KBM-7 (cell line): ENCODE measurements at places on chromosomes 16 and 17.

GRCh38 chr17:74424657-74425056 is 7.2 kb upstream of the GPRC5C start:
- DNase-seq: no peak

- peak; percentile 28 for DNase-seq
Observed at GRCh38 chr16:30901201-30902028, 5.0 kb downstream of the CTF1 start.

DNA sequence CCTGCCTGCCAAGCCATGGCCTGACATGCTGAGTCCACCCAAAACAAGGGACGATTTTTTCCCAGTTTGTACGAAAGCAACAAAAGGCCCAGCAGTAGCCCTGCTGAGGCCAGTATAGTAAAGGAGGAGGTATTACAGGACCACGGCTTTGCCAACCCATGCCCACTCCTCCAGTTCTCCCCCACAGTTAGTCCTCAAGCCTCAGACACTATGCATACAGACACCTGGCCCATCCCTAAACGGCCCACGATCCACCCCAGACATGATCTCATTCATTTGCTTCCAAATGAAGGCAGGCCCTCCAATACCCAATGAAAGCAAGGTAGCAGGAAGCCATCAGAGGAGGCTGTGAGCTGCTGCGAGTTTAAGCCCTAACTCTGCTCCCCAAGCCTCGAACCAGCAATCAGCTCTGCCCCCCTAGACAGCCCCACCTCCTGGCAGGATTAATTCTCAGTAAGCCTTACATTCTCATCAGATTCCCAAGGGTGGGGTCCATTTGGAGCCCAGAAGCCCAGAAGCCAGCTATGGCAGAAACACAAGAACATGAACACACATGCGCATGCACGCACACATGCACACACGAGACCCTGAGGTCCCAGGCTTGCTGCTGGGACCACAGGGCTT is 4.9 kb downstream of the HDAC5 start:
- DNase-seq: no peak

GRCh38 chr17:68491381-68492231 is 20.6 kb upstream of the PRKAR1A start:
- peak; percentile 87 for DNase-seq

- no peak for DNase-seq
Observed at GRCh38 chr17:59490216-59490615, 75.2 kb upstream of the DHX40 start.

DNA sequence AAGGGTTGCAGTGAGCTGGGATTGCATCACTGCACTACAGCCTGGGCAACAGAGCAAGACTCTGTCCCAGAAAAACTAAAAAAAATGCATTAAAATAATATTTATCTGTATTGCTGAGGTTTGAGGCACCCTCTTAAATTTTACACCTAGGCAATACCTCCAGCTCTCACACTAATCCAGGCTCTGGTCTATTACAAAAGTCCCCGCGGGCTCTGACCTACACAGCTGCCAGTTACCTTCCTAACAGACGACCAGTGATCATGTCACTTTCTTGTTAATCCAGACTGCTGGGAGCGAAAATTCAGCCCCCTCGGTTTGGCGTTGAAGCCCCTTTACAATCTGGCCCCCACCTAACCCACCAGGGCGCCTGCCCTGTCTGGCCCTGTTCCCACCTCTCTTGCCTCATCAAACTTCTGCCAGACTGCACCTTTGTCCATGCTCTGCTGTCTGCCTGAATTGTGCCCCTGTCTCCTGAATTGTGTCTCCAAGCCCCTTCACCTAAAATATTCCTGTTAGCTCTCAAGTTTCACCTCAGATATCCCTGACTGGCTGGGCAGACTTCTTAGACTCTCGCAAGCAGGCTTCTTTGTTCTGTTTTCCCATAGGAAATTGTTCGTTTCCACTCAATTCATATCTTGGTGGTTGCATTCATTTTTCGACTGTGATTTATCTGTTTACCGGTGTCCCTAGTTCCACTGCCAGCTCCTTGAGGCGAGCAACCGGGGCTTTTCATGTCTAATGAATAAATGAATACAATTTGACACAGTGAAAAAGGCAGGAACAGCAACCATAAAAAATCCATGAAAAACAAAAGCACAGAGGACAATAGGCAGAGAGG is 65.9 kb downstream of the PITPNC1 start:
- no peak for DNase-seq

GRCh38 chr16:4796982-4797804 is 2.0 kb downstream of the SMIM22 start:
- DNase-seq: no peak

- DNase-seq: no peak
Observed at GRCh38 chr16:27273670-27274423, 5.3 kb upstream of the NSMCE1 start.

- no peak for DNase-seq
Observed at GRCh38 chr16:84068041-84068440, 25.4 kb upstream of the SLC38A8 start.

DNA sequence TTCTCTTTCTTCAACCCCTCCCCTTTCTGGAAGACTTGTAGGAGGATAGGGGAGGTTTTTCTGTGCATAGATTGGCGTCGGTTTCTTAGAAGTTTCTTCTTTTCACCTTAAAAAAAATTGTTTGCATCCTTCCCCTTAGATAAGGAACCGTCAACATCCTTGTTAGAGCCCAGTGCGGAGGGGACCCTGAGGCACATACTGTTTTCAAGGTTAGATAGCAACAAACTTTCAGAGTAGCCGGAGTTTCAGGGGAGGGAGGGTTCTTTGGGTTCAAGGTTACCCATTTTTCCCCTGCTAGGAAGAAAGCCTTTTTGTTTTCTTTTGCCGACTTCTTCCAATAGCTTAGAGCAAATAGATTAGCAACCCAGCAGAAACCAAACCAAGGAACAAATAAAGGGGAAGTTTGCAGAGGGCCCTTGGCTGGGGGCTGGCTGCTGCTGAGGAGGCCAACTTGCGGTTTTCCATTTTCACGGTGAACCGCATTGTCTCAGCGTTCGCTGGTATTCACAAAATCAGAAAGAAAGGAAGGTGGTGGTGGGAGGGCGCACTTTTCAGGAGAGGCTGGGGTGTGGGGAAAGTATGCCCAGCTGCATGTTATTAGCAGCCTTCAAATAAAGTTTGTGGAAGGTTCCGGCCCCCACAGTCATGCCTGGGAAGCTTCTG is 28.8 kb downstream of the MSI2 start:
- DNase-seq: peak; percentile 96

- DNase-seq: no peak
Observed at GRCh38 chr16:19666477-19666876, 51.5 kb downstream of the KNOP1 start.

DNA sequence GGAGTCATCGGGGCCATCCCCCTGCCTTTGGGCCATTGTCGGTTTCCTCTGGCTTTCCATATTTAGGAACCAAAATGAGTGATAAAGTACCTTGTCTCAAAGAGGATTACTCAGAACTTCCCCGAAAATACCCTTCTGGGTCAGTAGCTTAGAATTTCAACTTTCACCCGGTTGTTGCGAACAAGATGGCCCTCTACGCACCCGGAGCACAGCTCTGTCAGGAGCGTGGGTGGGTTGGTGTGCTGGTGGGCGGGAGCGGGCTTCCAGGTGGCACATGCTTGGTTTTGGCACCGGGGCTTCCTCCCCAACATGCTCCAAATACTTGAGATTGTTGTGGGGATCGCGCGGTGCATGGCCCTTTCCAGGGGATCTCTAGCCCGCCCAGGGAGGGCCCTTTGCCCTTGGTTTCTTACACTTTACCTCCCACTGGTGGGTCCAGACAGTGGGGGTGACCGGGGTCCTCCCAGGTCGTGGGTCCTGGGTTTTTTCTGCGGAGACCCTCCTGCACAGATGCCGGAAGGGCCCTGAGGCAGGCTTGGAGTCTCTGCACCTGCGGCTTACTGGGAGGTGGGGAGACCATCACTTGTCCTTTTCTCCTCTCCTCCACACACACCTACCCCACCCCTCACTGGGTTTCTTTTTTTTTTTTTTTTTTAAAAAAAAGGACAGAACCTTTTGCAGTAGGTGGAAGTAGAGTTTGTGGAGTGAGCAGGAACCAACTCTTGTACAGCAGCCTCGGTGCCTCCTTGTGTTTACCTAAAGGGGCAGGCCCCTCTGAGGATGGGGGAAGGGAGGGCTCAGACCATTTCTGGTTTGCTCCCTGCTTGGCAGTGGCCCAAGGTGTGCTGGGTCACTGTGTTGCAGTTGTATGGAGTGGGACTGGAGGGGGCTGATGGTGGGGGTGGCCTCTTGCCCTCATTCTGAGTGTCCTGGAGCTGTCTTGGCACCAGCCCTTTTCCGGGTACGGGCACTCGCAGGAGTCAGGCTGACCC is 142.1 kb downstream of the SEC14L1 start:
- DNase-seq: no peak

- DNase-seq: no peak
Observed at GRCh38 chr17:37041932-37042331, 93.2 kb downstream of the AATF start.

DNA sequence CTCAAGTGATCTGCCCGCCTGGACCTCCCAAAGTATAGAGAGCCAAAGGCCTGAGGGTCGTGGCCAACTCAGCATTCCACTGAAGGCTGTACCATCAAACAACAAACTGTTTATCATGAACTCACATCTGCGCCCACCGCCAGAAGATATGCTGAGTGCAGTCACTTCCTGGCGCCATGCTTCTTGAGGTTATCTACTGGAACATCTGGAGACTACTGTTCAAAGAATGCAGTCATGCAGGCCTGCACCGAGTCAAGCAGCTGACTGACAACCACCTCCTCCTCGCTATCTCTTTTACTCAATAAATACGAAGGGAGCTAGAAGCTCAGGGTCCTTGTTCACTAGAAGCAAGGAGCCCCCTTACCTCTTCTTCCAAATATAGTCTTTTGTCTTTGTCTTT is 473.9 kb upstream of the EEF2KMT start:
- DNase-seq: no peak

GRCh38 chr17:30477774-30478115 is 537 bp downstream of the GOSR1 start:
- no peak for DNase-seq

DNA sequence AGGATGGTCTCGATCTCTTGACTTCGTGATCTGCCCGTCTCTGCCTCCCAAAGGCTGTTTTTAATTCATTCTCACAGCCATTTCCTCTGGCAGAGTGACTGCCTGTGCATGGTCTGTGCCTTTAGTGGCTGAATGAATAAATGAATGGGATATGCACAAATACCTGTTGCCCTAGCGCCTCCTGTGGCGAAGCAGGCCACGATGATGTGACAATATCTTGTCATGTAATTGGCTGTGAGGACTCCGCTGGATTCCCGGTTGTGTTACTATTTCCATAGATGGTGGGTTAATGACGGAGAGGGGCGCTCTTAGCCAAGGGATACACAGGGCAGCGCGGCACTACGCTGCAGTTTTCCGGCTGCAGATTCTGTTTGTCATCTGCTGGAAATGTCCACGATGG is 26.8 kb upstream of the ENDOV start:
- DNase-seq: no peak

- peak; percentile 74 for DNase-seq
Observed at GRCh38 chr17:65975878-65976277, 216.1 kb downstream of the CEP112 start.

DNA sequence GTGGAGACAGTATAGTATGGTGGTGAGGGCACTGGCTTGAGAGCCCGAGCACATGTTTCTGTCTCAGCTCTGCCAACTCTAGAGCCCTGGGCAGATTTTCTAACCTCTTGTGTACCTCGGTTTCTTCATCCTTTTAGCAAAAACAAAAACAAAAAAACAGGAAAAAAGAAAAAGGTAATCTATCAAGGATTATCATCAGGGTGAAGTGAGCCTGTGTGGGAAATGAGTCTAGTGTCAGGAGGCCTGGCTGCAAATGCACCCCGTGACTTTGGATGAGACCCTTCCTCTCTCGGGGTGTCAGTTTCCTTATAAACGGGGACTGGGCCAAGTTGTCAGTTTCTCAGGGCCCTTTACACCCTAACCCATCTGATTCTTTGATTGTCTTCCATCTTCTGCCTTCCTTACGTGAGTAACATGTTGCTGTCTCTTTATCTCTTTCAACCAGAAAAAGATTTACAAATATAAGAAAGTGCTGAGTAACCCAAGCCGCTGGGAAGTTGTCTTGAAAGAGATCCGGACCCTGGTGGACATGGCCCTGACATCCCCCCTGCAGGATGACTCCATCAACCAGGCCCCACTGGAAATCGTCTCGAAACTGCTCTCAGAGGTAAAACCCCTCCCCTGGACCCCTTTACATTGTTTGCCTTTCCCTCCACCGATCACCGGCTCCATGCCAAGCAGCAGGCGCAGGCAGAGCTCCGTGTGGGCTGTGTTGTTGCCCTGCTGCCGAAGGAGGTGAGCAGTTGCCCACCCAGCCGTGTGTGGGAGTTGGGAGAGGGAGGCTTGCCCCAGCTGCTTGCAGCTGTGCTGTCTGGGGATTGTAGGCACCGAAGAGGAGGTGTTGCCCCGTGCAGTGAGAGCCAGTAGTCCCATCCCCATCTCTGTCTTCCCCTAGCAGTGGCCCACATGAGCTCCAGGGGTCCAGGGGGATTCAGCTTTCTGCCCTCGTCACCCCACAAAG is 127.1 kb upstream of the PLCG2 start:
- no peak for DNase-seq

DNA sequence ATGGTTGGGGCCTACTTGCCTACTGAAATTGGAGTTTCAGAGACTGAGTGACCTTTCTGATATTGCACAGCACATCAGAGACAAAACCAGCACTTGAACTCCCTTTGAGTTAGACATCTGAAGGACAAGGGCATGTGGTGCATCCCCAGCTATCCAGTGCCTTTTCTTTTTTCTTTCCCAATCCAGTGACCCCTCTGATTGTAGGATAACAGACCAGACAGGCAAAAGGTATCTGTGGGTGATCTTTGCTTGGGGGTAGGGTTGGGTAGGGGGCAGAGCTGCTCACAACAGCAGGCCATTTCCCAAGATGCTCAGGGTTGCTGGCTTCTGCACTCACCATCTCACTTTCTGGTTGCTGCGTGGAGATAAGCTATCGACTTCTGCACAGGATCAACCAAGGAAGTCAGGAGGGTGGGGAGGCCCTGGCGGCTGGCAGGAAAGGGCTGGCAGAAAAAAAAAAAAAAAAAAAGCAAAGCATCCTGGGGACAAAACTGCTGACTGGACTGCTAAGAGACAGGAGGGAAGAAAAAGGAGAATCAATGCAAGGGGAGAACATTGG is 42.2 kb downstream of the HOXB1 start:
- peak; percentile 86 for DNase-seq

DNA sequence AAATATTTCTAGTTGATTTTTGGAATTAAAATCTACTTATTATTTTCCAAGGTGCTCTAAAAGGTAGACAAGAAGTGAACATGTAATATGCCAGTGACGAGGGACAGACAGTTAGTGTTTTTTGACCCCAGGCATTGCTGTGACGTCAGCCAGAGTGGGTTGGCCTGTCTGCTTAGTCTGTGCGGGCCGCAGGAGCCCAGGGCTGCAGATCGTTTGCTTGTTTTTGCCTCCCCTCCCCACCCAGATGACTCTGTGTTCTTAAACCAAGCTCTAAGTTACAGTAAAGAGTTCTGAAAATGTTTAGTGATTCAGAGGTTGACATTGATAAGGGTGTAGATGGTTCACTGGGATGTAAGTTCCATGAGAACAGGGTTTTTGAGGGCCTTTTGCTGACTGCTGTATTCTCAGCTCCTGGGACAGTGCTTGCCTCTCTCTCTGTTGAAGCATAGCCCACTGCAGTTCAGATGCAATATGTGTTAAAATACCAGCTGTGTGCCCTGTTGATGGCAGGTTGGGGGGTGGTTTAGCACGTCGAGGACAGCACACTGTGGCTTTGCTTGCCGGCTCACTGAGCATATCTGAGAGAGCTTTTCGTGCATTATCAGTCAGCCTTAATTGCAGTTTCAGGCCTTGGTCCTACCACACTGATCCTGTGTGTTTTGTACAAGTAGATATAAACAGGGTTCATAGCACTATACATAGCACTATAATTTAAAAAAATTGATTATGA is 64.8 kb downstream of the SEC14L1 start:
- no peak for DNase-seq
